ENCODE measurements at places on chromosomes 7 and 10. TPM values are rescaled to one million over a fixed set of nuclear protein-coding genes. Genes with fewer than 3 reads are reported as not detected.

GRCh38 chr7:2820508-2820934, 23.6 kb downstream of the GNA12 start:
- H3K4me3 ChIP-seq = no peak overlapping the region
- peaks cover 47% of the 10 kb centered on the region for H3K4me1 ChIP-seq
- no peak for DNase-seq
- no peaks in the 10 kb centered on the region for H3K27me3 ChIP-seq
- no peak overlapping the region for H3K27ac ChIP-seq

DNA sequence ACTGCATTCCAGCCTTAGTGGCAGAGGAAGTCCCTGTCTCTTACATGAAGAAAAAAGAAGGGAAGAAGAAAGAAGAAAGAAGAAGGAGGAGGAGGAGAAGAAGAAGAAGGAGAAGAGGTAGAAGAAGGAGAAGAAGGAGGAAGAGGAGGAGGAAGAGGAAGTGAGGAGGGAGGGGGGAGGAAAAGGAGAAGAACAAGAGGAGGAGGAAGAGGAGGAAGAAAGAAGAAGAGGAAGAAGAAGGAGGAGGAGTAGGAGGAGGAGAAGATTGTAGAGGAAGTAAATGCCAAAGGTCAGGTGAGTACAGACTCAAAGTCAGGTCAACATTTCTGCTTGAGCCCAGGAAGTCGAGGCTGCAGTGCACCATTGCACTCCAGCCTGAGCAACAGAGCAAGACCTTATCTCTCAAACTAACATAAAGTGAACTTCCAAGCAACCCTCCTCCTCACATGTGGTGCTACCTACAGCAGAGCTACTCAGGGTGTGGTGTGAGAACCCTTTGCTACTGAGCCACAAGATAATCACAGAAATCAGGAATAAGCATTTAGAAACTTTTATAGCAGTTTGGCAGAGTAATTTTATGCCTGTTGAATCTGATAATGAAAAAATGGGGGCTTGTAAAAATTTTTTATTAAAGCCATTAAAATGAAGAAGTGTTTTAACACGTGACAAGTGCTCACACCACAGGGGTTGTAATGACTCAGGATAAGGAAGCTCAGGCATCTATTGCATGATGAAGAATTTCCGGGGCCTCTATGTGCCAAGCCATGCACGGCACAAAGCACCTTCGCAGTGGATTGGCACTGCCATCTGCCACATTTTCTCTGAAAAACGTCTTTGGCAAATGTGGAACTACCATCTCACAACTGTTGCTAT, 224.9 kb upstream of the AUTS2 start:
- no peaks in the 10 kb centered on the region for H3K4me1 ChIP-seq
- H3K4me3 ChIP-seq = no peak overlapping the region
- no peaks in the 10 kb centered on the region for H3K36me3 ChIP-seq

GRCh38 chr10:101766753-101767599, 8.9 kb downstream of the FGF8 start:
- DNase-seq = no peak
- H3K27ac ChIP-seq = no peak overlapping the region
- no peak overlapping the region for H3K4me3 ChIP-seq
- no peaks in the 10 kb centered on the region for H3K36me3 ChIP-seq
- peaks cover 30% of the 10 kb centered on the region for H3K27me3 ChIP-seq

GRCh38 chr7:107581387-107582013, 1.5 kb downstream of the BCAP29 start:
- H3K27ac ChIP-seq = no peak overlapping the region
- peaks cover 26% of the 10 kb centered on the region for H3K4me1 ChIP-seq
- peaks cover 28% of the 10 kb centered on the region for H3K36me3 ChIP-seq
- peak overlapping the region; percentile 65 for H3K4me3 ChIP-seq
- no peak for DNase-seq
- H3K27me3 ChIP-seq = no peaks in the 10 kb centered on the region

GRCh38 chr7:158957921-158958491, 101.6 kb downstream of the DYNC2I1 start:
- H3K27me3 ChIP-seq = peaks cover 12% of the 10 kb centered on the region
- H3K4me3 ChIP-seq = peak overlapping the region; percentile 73
- DNase-seq = peak; percentile 26
- no peaks in the 10 kb centered on the region for H3K36me3 ChIP-seq
- peaks cover 15% of the 10 kb centered on the region for H3K4me1 ChIP-seq

DNA sequence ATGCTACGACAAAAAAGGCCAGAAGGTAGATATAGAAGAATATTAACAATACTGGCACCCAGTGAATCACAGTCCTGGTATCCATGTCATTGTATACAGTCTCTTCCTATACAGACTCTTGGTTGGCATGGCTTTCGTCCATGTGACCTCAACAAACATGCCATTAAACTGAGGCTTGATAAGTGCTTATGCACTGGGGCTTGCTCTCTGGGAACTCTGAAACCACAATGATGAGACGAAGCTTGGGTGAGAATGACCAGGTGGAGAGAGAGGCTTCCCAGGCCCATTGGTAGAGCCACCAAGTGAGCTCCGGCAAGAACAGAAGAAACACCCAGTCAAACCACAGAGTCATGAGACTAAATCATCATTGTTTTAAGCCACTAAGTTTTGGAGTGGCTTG, 33.2 kb downstream of the PNPLA8 start:
- DNase-seq = no peak
- no peak overlapping the region for H3K27ac ChIP-seq

- no peak overlapping the region for H3K27ac ChIP-seq
- H3K4me1 ChIP-seq = peaks cover 9% of the 10 kb centered on the region
- no peak for DNase-seq
- H3K27me3 ChIP-seq = peaks cover 32% of the 10 kb centered on the region
These were observed 156.7 kb downstream of the PLXNA4 start for GRCh38 chr7:132419542-132419941.

- DNase-seq = no peak
- H3K4me3 ChIP-seq = no peak overlapping the region
- no peak overlapping the region for H3K27ac ChIP-seq
- H3K4me1 ChIP-seq = no peaks in the 10 kb centered on the region
- no peaks in the 10 kb centered on the region for H3K36me3 ChIP-seq
- peaks cover 1% of the 10 kb centered on the region for H3K27me3 ChIP-seq
These were observed 17.6 kb downstream of the SUN3 start for GRCh38 chr7:48011323-48011722.

DNA sequence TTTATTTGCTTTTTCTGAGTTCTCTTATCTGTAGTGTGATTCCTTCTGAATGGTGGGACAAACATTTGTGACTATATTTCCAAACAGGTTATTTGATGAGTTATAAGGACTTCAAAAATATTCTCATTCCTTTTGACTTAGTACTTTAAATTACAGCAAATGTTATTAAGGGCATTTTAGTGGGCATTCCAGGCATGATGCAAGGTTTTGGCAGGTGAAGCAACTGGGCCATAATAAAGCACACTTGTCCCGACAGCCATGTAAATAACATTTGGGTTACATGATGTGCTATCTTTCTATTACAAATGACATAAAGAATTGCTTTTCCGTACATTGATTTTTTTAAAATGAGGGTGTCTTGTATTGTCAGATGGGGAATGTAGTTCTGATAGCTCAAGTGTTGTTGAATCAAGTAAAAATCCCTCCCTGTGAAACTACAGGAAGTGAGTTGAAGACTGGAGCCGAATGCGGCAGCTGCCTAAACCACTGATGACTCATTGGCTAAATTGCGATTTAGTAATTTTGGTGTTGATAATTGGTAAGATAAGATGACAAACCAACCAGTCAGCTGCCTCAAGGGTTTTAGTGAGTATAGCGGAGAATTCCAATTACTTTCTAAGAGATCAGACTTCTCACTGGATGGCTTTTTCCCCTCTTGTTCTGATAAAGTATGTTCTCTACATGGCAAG, 231.3 kb upstream of the NPY start:
- H3K4me3 ChIP-seq = no peak overlapping the region
- DNase-seq = no peak
- H3K27me3 ChIP-seq = peaks cover 21% of the 10 kb centered on the region
- H3K27ac ChIP-seq = no peak overlapping the region

DNA sequence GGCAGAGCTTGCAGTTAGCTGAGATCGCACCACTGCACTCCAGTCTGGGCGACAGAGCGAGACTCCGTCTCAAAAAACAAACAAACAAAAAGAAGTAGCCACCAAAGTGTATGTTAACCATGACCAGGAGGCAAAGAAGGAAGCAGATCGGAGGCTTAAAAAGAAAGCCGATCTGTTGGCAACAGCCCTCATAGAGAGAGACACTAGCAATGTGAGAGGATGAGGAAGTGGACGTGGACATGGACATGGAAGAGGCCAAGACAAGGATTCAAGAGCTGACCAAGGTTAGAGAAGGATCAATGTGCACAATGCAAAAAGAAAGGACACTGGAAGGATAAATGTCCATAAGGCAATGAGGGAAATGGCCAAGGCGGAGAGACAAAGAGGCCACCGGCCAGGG, 14.9 kb upstream of the ADCK2 start:
- no peak overlapping the region for H3K27ac ChIP-seq
- H3K4me3 ChIP-seq = no peak overlapping the region
- peaks cover 21% of the 10 kb centered on the region for H3K4me1 ChIP-seq
- peaks cover 40% of the 10 kb centered on the region for H3K27me3 ChIP-seq
- H3K36me3 ChIP-seq = no peaks in the 10 kb centered on the region

DNA sequence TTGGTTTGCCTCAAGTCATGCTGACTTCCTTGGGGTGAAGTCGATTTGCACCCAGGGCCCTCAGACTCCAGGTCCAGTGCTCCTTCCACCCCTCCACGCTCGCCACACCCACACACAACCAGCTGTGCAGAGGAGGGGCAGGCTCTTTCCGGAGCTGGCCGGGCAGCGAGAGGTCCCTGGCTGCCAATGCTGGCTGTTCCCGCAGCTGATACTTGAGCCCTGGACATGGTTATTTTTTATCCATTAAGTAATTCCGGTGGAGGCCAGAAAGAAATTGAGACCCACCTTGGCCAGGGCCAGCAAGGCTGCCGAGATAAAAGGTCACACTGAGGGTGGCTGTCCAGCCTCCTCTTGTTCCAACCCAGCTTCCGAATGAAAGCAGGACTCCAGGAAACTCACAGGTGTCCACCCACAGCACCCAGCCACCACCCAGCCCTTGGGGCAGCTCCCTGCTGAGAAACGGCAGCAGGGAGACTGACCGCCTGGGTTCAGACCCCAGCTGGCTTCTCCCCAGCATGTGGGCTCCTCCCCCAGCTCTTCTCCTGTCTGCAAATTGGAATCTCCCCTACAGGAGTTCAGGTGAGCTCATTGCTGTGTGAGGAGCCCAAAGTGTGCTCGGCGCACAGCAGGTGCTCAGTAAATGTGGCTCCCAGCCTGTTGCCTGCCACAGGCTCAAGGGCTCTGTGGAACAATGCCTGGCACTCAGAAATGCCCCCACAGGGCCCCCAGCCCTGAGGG, 77.8 kb downstream of the PDGFA start:
- no peaks in the 10 kb centered on the region for H3K4me1 ChIP-seq
- no peak overlapping the region for H3K4me3 ChIP-seq
- DNase-seq = no peak
- no peak overlapping the region for H3K27ac ChIP-seq
- peaks cover 1% of the 10 kb centered on the region for H3K27me3 ChIP-seq

DNA sequence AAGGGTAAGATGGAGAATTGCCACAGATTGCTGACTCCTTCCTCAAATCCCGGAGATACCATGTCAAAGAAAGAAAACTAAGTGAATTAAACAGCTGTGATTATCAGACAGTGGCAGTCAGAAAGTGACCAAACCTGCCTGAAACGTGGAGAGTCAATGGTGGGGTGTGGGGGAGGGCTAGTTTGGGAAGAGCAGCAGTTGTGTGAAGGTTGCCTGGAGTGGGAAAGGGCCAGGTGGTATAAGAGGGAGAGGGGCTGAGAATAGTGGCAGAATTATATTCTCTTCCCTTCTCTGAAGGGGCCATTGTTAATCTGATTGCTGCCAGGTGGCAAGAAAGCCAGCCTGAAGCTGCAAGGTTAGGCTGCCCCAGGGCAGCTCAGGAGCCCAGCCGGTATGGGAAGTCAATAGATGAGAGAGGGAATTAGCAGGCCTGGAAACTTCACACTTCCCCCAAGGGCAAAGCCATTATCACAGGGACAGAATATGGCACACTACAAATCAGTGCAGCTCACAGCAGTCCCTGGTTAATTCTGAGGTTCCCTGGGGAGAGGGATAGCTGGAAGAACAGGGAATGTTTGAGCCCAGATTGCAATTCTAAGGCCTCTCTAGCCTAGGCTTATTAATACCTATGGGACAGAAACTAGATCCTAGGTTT, 83.9 kb upstream of the ITGB1 start:
- no peaks in the 10 kb centered on the region for H3K36me3 ChIP-seq
- H3K27me3 ChIP-seq = peaks cover 3% of the 10 kb centered on the region
- DNase-seq = no peak
- H3K4me1 ChIP-seq = no peaks in the 10 kb centered on the region
- no peak overlapping the region for H3K27ac ChIP-seq

- no peak overlapping the region for H3K4me3 ChIP-seq
- H3K27ac ChIP-seq = no peak overlapping the region
- H3K27me3 ChIP-seq = no peaks in the 10 kb centered on the region
- no peak for DNase-seq
These were observed 67.2 kb downstream of the COBL start for GRCh38 chr7:51249187-51249945.

- no peaks in the 10 kb centered on the region for H3K36me3 ChIP-seq
- no peak overlapping the region for H3K4me3 ChIP-seq
- H3K4me1 ChIP-seq = no peaks in the 10 kb centered on the region
- DNase-seq = no peak
- peaks cover 3% of the 10 kb centered on the region for H3K27me3 ChIP-seq
These were observed 3.7 kb upstream of the CYP3A43 start for GRCh38 chr7:99824091-99824490.

DNA sequence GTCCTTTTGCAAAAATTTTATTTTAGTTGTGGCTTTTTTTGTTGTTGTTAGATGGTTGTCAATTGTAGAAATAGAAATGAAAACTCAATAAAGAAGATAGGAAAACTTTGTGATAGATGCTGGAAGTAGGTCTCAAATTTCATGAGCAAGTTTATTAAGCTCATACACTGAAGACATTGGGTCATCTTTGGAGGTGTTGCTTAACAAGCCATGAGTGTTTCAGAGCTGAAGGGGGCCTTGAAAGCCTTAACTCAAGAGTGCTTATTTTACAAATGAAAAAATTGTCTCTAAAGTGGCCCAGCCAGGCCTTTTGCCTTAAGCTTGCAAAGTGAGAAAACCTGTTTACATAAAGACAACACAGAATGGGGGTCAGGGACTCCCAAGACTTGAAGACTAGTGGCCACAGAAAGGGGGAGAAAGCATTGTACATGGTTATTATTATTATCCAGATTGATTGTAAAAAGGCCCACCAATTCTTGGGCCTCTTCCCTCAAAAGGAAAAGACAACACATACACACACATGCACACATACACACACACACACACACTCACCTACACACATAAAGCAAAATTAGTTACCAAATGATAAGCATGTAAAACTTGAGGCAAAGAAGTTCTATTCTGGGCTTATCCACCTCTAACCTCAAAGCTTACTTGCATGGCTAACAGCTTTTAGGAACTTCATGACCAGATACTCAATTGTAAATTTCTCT, 49.7 kb upstream of the GLCCI1 start:
- H3K27ac ChIP-seq = no peak overlapping the region
- H3K4me3 ChIP-seq = no peak overlapping the region
- no peaks in the 10 kb centered on the region for H3K36me3 ChIP-seq
- DNase-seq = no peak
- peaks cover 36% of the 10 kb centered on the region for H3K4me1 ChIP-seq
- H3K27me3 ChIP-seq = no peaks in the 10 kb centered on the region

AKR1E2 gene
- total RNA-seq = 6.6 TPM

PAPSS2 gene
- total RNA-seq = 0.07 TPM

FZD1 gene
- total RNA-seq = 0.70 TPM

IRF5 gene
- total RNA-seq = 21.2 TPM

ARID5B gene
- total RNA-seq = 65.1 TPM

HIBADH gene
- 21.2 TPM for total RNA-seq

SDK1 gene
- 0.15 TPM for total RNA-seq

TCAF2 gene
- total RNA-seq = 23.5 TPM
